ENCODE measurements at places on chromosomes 7 and 10.

- DNase-seq: no peak
Measured at GRCh38 chr10:5603848-5604170, 62.6 kb downstream of the ASB13 start.

DNA sequence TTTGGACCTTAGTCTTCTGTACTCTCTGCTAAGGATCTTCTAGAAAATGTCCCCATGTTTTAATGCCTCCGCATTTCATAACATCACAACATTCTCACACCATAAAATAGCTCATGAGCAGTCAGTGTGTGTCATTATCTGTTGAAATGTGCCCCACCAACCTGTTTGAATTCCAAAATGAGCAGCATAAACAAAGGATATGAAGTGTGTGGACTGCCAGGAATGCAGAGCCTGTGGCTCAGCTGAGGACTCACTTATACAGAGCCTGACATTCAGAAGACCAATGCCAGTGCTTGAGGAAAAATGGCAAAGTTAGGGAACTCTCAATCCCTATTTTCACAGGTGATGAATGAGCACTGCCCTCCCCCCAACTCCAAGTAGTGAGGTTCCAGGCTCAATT lies 621.4 kb downstream of the POM121L12 start:
- DNase-seq: no peak

GRCh38 chr7:75599244-75599781 lies 107.2 kb downstream of the SPDYE5 start:
- DNase-seq: no peak

DNA sequence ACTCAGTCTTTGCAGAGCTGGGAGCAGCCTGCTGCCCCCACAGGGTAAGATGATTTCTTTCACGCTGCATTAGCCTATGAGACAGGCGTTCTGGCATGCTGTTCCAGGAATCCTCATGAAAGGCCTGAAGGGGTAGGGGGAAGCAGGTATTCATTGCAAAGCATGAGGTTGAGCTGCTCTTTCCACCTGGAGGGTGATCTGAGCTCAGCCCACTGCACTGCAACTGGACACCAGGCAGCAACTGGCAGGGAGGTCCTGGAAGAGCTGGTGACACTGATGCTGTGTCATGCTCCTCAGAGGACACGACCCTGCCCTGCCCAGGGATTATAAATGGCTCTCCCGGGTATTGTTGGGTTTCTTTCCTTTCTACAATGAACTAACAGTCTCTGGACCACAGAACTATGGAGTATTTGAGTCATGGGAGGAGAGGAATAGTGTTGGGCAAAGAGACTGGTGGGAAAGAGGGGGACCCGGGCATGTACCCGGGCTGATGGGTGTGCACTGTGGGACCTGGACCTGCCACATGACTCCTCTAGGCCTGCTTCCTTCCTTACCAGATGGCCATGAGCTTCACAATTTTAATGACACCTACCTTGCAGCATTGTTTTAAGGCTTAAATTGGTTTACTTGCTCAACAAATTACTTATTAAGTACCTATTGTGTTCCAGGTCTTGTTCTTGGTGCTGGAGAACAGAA lies 24.3 kb downstream of the SLC25A28 start:
- no peak for DNase-seq

DNA sequence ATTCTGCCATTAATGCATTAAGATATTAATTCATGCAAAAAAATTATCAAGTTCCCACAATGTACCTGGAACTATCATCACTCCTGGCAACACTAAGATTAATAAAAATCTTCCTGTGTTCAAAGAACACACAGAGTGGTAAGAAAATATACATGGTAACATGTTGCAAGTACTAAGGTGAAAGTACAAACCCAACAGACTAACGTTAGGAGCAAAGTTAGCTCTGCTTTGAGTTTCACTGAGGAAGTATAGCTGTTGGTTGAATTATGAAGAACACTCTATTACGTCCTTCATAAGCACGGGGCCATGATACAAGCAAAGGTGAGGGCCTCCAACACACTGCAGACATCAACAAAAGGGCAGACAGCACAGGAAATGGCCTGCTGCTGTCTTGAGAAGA lies 5.8 kb downstream of the ZNF33B start:
- DNase-seq: no peak

DNA sequence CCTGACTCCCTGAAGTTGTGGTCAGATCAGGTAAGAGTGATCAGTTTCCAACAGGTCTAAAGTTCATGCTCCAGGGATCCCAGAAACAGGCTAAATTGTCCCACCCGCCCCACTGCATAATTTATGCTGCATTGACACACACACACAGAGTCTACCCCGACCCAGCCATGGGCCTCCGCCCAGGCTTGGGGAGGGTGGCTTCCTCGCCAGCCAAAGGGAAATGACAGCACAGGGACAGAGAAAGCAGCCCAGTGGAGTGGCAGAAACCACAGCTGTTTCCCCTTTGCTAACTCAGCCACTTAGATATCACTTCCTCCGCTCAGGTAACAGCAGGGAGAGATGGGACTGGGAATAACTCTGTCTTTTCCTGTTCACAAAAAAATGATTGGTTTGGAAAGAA lies 9.4 kb downstream of the SH3PXD2A start:
- DNase-seq: no peak

- no peak for DNase-seq
Measured at GRCh38 chr7:20598459-20599309, 16.8 kb upstream of the ABCB5 start.

DNA sequence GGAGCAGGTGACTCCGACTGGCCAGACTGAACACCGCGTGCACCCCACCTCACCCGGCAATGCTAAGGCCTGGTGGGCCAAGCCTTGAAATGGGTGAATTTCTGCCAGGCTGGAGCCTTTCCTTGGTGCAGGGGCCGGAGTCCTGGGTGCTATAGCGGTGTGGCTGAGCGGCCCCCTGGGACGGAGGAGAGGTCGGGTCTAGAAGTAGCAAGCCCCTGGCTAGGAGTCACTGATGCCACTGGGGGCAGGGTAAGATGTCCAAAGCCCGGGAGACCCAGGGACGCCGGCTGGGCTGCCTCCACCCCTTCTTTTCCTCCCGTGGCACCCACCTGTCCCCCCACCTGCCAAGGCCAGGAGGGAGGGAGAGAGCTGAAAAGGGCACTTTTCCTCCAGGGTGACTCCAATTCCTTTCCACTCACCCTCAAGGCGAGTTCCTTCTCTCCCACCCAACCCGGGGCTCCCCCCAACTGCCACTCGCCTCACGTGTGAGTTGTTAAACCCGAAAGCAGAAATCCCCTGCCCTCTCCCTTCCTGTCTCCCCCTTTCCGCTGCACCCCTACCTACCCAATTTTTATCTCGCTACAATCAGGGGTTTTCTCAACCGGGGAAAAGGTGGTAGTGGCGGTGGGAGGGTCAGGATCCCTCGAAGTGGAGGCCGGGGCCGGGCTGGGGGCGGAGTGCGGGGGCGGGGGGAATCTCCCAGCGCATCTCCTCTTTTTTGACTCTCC lies 6.0 kb upstream of the GATA3 start:
- DNase-seq: no peak

- no peak for DNase-seq
Measured at GRCh38 chr10:36778651-36779050, 346.7 kb upstream of the ANKRD30A start.

DNA sequence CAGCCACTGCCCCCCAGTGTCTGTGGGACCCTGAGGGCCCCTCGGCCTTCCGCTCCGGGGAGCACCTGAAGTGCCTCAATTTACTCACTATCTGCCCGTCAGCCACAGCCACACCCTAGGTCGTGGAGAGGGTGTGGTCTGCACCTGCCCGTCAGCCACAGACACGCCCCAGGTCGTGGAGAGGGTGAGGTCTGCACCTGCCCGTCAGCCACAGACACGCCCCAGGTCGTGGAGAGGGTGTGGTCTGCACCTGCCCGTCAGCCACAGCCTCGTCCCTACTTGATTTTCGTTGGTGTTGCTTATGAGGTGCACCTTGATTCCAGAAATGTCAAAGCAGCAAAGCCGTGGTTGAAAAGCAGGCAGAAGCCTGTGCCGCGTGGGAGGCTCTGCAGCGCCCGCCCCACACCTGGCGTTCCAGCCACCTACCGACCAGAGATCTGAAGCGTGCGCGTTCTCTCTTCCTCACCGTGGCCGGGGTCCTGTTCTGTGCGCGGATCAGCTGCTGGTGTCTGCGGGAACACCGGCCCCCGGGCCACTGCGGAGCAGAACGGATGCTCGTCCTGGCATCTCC lies 101.6 kb downstream of the DYNC2I1 start:
- peak; percentile 15 for DNase-seq

DNA sequence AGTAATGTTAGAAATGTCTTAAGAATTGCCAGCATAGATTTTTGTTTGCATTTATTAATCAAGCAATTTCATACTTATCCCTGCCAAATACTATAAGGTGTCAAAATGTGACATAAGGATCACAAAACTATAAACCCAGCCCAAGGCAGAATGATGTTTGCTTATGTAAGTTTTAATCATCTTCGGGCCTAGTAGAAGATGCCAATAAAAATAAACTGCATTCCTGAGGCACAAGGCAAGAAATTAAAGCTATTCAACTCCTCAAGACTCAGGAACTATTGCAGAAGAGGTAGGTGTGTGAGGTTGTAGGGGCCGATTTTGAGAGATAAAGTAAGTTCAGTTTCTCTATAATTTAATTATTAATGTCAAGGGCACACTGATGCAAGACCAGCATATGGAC lies 189.4 kb upstream of the AHR start:
- no peak for DNase-seq

GRCh38 chr7:83835424-83835823 lies 186.5 kb upstream of the SEMA3E start:
- no peak for DNase-seq

DNA sequence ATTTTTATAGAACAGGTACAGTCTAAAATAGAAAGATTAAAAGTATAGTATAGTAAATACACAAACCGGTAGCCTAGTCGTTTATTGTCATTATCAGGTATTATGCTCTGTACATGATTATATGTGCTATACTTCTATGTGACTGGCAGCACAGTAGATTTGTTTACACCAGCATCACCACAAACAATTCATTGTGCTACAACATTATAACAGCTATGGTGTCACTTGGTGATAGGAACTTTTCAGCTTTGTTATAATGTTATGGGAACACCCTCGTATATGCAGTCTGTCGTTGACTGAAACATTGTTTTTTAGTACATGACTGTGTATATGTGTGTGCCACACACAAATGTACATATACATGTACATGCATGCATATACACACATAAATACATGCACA lies 19.1 kb downstream of the ZNF365 start:
- no peak for DNase-seq

GRCh38 chr7:2670171-2670570 lies 17.8 kb upstream of the AMZ1 start:
- DNase-seq: no peak

DNA sequence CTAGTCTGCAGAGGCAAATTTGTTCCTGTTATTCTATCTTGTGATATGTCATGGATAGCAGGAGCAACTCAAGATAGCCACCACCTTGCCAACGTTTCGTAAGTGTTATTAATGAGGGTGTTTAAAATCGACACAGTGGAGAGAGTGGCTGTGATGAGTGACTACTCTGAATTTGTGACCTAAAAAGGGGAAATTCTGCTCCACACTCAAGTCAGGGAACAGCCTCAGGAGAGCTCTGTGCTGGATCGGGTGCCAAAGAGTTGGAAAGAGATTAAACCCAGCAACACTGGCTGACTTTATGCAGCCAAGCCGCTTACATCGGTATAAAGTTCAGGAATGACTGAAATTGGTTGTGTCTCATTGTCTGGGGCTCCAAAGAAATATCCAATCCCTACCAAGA lies 9.5 kb downstream of the TACC2 start:
- no peak for DNase-seq

DNA sequence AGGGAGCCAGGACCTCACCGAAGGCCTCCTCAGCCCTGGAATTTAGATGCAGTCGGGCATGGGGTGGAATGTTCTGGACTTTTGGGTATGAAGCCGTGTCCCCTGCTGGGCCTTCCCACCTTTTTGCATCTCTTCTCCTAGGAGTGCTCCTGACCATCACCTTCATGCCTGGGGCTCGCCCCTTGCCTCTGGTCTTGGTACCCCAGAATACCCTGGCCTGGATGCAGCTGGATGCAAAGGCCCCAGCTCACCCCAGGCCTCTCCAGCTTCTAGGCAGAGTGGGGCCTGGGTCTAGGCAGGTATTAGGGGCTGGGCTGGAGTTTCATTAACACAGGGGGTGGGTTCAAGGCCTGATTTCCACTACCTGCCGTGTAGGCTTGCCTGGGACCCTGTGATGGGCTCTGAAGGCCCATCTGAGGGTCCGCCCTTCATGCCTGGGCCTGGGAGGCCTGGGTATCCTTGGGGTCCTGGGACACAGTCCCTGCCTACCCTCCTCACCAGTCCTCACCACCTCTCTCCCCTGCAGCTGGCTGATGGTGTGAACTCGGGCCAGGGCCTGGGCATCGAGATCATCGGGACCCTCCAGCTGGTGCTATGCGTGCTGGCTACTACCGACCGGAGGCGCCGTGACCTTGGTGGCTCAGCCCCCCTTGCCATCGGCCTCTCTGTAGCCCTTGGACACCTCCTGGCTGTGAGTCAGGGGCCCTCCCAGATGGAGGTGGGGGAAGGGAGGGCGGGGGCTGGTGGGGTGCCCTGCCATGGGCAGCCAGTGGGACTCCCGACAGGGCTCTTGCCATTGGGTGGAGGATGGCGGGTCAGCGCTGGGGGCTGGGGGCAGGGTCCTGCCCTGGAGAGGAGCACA lies 10.1 kb downstream of the AQP1 start:
- no peak for DNase-seq

- no peak for DNase-seq
Measured at GRCh38 chr7:8390262-8390626, 43.2 kb upstream of the NXPH1 start.

- DNase-seq: no peak
Measured at GRCh38 chr7:84924353-84924752, 262.5 kb downstream of the SEMA3D start.
